ENCODE measurements at places on chromosomes 16 and 17.

DNA sequence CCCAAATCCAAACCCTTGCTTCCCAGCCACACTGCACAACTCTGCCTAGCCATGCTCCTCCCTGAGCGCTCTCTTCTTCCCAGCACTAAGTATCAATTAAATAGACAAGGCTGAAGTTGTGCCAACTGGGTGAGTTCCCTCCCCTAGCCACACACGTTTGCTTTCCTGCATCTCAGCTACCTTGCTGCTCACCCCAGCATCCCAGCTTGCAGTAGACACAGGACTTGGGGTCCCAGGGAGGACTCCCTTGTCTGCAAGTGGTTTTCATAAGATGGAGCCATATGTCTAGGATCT lies 4.9 kb downstream of the CCDC182 start:
- DNase-seq = no peak

DNA sequence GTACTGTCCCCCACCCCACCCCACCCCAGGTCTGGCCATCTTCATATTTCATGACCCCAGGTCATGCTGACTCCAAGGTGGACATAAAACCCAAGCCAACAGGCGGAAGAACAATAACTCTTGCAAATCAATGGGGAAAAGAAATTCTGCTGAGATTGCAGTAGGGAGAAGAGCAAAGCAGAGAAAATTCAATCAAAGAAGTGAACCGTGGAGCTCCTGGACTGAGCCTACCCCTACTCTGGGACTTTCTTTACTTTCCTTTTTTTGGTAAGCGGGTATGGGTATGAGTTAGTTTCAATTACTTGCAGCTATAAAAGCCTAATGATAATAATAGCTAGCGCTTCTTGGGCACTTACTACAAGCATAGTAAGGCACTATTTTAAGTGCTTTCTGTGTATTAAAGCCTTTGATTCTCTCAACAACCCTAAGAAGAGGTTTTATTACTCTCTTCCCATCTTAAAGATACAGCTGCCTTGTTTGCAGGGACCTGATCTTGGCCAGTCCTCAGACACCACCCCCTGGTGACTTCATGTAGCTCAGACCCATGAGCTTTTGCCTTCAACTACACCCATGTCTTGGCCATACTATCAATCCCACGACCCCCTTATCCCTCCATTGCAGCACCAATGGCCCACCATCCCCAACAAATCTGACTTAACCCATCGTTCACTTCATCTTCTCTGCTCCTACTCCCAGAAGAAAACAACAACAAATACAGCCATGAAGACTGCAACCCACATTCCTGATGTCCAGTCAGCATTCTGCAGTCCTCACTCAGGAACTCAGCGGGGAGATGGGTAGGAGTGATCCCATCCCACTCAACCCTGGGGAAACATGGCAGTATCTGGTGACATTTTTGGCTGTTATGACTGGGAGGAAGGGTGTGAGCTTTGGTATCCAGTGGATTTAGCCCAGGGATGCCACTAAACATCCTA lies 4.4 kb downstream of the GGA2 start:
- no peak for DNase-seq

GRCh38 chr16:50172195-50172922 lies 19.3 kb downstream of the TENT4B start:
- DNase-seq = no peak

- DNase-seq = no peak
Measured at GRCh38 chr16:58906981-58907715, 173.0 kb upstream of the GOT2 start.
